ENCODE measurements at places on chromosomes 13 and 19.

DNA sequence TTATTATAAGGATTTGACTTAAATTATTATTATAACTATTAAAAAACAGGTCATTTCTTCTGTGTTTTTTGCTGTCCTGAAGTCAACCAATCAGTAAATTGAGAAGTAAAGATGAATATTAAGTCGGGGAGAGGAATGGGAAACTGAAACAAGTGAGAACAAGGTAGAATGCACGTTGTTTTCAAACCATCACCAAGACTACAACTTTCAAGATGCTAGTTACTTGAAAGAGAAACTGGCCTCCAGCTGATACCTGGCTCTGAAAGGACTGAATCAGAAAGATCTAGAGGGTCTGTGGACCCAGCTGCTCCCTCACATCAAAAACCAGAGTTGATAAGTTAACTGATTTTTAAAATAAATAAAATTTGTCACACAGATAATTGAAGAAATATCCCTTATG, 1301.5 kb upstream of the ATXN8OS start:
- no peak for DNase-seq

- no peak for DNase-seq
Measured at GRCh38 chr13:112104881-112105234, 37.9 kb downstream of the SOX1 start.

DNA sequence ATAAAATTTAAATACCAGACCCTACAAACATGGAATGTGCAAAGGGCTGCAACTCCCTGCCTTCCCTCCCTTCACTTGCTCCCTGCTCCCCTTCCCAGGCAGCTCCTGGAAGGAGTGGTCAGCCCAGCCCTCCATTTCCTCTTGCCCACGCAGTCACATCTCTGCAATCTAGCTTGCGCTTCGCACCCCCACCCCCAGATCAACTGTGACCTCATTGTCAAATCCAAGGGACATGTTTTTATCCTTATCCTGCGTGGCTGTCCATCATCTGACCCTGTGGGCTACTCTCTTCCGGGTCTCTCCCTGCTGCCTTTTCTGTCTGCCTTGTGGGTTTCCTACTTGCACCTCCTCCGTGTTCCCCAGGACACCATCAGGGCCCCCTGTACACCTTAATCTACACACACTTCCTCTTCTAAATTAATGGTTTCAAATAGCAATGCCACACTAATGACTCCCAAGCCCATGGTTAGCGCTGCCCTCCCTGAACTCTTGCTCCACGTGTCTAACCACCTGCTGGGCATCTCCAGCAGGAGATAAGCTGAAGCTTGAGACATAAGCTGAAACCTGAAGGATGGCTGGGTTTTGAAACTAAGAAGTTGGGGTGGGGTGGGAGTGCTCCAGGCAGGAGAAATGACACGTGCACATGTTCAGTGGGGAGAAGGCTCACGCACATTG, 118.3 kb downstream of the USP12 start:
- no peak for DNase-seq

- no peak for DNase-seq
Measured at GRCh38 chr13:27264648-27265047, 6.0 kb upstream of the RASL11A start.

- DNase-seq, result no peak
Measured at GRCh38 chr13:21747456-21747855, 76.6 kb downstream of the FGF9 start.
